Bronchial epithelial cell (primary cell): ENCODE measurements at places on chromosomes 3 and 15. TPM values are rescaled to one million over a fixed set of nuclear protein-coding genes. Genes with fewer than 3 reads are reported as not detected.

The ISG20 gene
- 18.4 and 99.9 TPM in 2 replicates for total RNA-seq

The PPP1R14D gene
- not detected in 2 replicates for total RNA-seq

The BFSP2 gene
- total RNA-seq = not detected in 2 replicates

The C3orf70 gene
- under 0.01 TPM in 1 of 2 replicates, not detected in the other for total RNA-seq

The SLC38A3 gene
- total RNA-seq = not detected in 2 replicates

The GRAMD1C gene
- total RNA-seq = 1.1 and 1.3 TPM in 2 replicates

The HIGD2B gene
- 0.13 TPM in 1 of 2 replicates, not detected in the other for total RNA-seq

The ZNF639 gene
- total RNA-seq = 31.4 and 51.6 TPM in 2 replicates

The DCLK3 gene
- not detected in 2 replicates for total RNA-seq

The CLDN18 gene
- total RNA-seq = not detected in 2 replicates

DNA sequence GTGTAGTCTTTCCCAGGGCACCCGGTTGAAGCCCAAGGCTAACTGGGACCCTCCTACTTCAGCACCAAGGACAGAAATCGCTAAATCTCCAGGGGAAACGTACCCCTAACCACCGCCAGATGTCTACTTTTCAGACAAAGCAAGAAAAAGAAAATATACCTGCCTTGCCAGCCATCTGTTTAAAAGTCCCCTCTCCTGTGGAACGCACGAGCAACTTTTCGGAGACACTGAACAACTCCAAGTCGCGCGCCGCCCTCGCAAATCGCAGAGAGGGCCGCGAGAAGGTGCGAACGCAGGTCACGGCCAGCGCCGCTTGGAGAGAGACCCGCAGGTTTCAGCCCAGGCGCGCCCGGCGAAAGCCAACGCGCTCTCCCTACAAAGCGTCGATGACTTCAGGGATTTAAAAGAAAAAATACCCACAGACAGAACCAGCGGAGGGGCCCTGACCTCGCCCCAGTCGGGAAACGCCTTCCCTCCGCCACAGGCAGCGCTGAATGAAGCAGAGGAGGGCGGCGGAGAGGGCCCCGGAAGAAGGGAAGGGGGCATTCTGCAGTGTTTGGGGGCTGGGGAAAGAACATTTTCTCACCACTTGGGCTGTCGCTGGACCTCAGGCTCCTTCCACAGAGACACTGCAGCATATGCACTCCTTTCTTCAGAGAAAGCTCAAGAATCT lies 213.1 kb downstream of the FGF12 start:
- peak; percentile 23 for DNase-seq

- DNase-seq = peak; percentile 15
Observed at GRCh38 chr3:47440131-47440530, 35.6 kb downstream of the SCAP start.

- DNase-seq = no peak
Observed at GRCh38 chr3:42192334-42193200, 73.4 kb downstream of the CCK start.

- DNase-seq = no peak
Observed at GRCh38 chr15:62547584-62547983, 382.5 kb upstream of the C2CD4B start.

DNA sequence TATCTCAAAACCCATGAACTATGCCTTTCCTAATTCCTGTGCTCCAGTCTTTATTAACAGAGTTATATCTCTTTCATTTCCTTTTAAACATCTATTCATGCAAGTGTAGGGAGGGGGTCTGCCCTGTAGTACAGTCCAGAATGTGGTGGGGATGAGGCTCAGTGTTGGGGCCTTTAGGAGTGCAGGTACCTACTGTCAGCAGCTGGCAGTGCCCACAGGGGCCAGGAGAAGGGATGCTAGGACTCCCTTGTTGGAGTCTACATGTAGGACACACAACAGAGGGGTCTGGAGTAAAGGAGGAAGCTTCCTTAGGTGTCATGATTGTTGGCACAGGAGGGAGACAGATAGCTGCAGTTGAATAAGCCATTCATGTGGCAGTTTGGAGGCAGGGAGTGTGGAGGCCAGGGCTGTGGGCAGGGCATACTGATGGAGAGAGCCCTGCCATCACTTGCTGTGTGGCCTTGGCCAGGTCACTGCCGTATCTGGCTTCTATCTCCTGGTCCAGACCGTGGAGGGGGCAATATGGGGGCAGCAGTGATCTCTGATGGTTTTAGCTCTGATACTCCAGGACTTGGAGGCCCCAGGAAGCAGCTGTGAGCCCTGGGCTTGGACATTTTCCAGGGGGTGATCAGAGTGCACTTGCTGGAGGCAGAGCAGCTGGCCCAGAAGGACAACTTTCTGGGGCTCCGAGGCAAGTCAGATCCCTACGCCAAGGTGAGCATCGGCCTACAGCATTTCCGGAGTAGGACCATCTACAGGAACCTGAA lies 29.5 kb downstream of the ESYT3 start:
- DNase-seq = no peak

DNA sequence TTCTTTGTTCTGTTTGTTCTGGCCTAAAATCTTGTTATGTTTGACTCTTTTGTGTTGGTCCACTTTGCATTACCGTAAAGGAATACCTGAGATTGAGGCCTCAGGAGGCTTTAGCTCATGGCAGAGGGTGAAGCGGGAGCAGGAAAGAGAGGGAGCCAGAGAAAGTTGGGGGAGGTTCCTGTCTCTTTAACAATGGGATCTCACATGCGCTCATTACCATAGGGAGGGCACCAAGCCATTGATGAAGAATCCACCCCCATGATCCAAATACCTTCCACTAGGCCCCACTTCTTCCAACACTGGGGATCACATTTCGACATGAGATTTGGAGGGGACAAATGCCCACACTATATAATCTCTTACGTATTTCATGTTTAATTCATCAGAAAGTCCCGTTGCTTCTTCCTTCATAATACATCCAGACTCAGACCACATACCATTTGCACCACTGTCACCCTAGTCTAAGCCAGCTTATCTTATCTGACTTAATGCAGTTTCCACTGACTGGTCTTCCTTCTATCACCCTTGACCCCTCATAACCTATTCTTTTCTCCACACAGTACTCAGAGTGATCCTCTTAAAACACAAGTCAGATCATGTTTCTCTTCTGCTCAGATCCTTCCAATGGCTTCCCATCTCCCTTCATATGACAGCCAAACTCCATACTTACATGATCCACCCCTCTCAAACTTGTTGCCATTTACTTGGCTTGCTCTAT lies 13.5 kb downstream of the KBTBD8 start:
- DNase-seq = no peak

DNA sequence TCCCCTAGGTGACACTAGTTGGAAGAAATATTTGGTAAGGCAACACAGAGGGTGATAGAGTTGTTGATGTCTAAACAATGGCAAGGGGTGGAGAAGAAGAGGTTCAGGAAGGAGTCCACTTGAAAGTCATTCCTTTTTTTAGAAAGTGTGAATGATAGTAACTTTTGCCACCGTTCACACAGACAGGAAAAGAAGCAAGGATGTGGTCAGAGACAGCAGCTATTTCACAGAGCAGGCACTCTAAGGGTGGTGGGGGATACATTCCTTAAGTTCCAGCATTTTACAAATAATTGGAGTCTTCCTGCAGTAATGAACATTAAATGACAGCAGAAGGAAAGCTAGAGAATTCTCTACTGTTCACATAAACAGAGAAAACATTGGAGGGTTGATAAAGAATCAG lies 75.4 kb upstream of the ZNF385D start:
- no peak for DNase-seq

DNA sequence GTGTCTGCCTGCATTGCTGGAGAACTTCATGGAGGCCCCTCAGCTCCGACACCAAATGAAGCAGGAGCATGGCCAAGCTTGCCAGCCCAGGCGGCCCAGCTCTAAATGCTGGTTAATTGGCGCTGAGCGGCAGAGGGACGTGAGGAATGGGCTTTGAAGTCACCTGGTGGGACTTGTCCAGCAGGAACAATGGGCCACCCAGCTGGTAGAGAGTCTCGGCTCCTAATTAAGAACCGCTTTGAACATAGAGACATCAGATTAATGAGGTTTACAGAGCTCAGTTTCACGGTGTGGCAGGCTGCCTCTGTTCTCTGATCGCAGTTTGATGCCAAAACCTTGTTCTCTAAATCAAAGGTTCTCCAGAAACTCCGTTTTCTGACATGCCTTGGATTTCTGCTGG lies 77.5 kb upstream of the LINGO1 start:
- no peak for DNase-seq

DNA sequence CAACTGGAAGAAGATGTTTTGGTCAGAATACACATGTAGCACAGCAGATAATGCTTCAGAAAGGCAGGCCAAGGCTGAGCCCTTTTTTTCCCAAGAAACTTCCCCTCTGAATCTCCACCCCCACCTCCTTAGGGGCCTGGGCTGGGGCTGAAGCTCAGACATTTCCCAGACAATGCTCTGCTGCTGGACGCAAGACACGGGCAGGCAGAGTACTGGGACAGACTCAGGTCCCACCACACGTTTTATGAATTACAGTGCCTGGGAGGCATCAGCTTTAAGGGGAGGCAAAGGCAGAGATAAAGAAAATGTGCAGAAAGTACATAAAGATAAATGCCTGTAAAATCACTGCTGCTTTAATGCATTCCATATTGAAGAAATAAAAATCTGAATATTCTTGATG lies 479.4 kb downstream of the ERC2 start:
- no peak for DNase-seq

GRCh38 chr3:120245386-120245785 lies 39.6 kb downstream of the GPR156 start:
- DNase-seq = no peak

GRCh38 chr3:156492801-156493261 lies 62.1 kb downstream of the SSR3 start:
- no peak for DNase-seq

DNA sequence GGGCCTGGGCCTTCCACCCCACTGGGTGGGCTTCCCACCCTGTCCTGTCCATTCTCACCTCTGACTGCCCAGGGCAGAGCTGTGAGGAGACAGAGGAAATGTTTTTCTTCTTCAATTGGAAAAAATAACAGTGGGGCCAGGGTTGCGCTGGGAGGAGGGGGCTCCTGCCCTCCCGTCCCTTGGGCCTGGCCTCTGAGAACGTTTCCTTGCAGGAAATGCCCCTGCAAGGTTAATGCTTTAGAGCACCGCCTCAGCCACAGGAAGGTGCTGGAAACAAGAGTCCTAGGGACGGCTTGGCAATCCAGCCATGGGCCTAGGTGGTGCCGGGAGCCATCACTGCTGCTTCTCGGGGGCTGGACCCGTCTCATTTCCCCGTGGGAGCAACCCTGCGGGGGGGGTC lies 3.8 kb upstream of the PLXND1 start:
- DNase-seq = no peak

DNA sequence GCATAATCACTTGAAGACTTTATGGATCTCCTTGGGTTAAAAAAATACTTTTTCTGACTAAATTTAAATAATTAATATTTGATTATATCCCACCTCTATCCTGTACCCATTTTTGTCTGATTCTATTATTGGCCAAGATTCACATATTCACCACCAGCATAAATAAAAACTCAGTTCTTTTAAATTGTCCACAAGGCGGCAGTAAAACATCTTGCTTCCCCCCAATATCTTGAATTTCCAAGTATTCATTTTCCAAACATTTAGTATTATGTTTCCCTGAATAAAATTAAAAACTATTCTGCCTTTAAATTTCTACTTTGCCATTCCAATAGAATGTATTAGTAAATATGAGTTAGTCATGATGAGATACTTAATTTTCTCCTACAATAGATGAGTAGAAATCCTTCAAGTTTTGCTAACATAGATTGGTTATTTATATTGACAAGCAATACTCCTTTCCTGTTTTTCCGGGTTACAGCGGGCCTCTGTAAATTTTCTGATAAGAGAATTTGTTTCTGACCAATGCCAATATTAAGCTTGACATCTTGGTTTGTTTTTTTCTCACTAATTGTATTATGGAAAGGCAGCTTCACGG lies 218.7 kb upstream of the MDFIC2 start:
- peak; percentile 31 for DNase-seq

GRCh38 chr15:63615935-63616334 lies 18.7 kb downstream of the FBXL22 start:
- peak; percentile 28 for DNase-seq

GRCh38 chr3:63624941-63625560 lies 27.4 kb upstream of the SNTN start:
- peak; percentile 93 for DNase-seq

DNA sequence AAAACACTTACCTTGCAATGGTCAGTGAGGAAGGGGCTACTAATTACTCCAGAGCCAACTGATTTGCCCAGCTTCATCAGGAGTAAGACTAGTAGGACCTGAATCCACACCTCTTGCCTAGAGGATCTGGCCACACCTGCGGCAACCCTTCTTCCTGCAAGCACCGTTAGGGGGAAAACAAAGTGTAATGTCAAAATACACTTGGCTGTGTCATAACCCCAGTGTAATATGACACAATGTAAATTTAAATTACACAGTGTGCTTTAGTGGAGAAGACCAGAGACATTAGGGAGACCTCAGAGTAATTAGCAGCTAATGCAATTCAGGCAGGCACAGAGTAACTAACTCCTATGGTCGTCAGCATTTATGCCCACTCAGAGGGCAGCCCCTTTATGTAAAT lies 308.5 kb upstream of the ARRDC4 start:
- DNase-seq = no peak

DNA sequence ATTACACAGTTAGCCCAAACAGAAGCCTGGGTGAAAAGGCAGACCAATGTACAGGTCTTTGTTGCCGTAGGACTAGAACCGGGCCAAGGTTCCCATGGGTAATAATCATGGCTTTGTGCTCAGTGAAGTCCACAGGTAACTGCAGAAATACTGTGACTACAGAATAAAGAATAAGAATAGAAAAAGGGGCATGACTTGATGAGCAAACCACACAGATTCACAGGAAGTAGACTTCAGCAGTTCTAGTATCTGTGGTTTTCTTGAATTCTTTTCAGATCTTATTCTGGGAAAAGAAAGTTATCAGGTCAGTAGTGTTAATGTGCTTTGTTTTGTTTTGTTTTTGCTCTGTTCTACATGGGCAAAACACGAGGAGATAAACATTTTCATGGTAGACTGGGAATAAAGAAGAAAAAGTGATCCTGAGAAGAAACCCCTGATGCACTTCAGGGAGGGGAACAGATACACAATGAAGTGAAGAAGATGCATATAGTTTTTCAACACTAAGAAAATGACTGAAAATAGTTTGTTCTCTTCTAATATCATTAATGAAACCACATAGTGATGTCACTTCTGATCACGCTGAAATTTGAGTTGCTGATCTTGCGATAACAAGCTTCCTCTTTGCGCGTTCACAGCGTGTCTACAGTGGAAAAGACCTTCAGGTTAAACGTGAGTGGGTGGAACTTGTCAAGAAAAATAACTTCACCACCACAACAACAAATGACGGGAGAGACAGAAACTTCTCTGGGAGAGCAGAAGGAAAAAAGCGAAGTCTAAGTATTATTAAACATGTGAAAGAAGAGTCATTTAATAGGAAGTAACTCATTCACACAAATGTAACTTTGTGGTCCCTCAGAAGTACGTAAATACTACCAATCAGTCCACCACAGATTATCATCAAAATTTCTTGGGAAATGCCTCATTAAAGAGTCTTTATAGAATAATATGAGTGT lies 315.8 kb upstream of the SATB1 start:
- DNase-seq = no peak

GRCh38 chr3:112136959-112137693 lies 4.1 kb upstream of the GCSAM start:
- DNase-seq = peak; percentile 64

- DNase-seq = peak; percentile 16
Observed at GRCh38 chr15:77295446-77295845, 124.5 kb downstream of the PEAK1 start.

- no peak for DNase-seq
Observed at GRCh38 chr3:7917443-7918151, 584.0 kb upstream of the LMCD1 start.
